ENCODE measurements at places on chromosomes 7 and 10.

DNA sequence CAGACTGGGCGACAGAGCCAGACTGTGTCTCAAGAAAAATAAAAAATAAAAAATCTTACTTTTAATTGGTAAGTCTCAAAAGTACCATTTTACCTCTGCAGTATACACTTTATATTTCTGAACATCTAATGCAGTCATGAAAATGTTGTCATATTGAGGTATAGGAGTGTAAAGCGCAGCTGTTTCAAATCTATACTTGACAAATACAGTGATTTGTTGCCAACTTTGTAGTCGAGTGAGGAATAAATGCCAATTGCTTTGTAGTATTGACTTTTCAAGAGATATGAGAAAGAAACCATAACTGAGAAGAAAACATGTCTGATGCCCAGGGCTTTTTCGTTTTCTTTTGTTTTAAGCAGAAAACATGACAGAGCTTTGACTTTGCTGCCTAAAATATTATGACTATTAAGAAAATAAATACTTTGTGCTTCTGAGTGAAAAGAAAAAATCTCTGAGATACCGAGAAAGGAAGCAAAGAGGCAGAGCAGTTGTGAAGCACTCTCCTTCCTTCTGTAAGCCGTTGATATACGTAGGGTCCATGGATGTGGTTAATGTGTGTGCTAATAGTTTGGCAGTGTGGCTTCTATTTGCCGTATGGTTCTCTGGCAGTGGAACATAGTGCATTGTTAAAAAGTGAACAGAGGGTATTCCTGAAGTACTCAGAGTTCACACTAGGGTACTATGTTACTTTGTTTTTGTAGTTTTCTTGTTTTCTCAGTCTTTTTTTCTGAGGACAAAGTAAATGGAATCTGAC, 38.2 kb downstream of the AVL9 start:
- DNase-seq = no peak

GRCh38 chr10:61684894-61685507, 22.3 kb downstream of the CABCOCO1 start:
- no peak for DNase-seq

DNA sequence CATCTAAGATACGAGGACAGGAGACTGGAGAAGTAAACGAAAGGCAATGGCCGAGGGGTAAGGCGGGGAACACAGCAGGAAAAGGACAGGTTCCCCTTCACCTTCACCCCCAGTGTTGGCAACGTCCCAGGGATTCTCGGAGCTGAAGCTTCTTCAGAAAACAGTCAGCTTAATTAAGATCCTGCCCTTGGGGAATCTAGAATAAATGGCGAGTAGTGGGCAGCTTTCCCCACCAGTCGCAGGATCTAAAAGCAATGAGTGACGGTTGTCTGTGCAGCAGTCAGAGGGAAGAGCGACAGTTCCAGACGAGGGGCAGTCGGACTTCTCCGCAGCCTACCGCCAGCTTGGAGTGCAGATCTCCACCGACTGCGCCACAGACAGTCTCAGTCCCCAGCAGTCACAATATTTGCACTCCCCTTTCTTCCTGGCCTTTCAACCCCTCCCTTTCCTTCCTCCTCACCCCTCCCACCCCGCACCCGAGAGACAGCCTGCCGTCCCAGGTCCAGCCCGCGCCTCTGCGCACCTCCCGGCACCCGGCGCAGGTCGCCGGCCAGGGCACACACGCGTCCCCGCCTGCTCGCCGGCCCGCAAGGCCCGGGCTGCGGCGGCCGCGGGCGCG, 10.9 kb upstream of the SP8 start:
- DNase-seq = no peak

GRCh38 chr10:125039354-125039769, 97.4 kb downstream of the ZRANB1 start:
- no peak for DNase-seq

DNA sequence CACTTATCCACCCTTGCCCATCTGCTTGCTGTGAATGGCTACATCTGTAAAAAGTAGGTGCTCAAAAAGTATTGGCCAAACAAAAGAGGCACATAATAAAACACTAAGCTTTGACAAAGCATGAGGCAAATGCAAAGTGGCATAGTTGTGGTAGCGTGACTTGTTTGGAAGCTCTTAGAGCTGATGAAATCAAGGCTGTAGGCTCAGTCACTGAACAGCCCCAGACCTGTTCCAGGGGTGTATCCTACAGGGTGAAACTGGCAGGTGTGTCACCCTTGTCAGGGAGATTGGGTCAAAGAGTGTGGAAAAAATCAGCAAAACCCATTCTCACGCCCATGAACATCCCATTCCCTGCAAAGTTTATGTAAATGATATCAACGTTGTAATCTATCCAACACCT, 427.4 kb downstream of the PLXNA4 start:
- no peak for DNase-seq

DNA sequence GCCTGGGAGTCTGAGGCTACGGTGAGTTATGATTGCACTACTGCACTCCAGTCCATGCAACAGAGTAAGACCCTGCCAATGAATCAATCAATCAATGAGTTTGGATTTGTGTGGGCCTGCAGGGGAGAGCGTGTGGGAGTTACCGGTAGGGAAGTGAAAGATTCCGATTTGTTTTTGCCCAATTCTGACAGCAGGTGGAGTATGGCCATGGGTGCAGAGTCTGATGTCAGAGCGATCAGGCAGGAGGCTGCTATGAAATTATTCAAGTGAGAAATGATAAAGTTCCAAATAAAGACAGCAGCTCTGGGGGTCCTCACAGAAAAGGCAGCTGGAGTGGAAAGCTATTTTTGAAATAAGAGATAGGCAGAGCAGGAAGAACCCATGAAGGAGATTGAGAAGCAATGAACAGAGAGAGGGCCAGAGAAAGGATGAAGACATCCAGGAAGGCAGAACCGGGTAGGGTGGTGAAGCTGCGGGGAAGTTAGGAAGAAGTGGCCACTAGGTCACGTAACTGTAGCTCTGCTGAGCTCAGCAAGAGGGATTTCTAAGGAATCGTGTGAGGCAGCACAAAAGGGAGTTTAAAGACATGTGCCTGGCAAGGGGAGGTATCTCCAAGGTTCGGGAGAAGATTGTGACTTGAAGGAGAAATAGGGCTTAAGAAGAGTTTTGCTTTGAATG, 93.7 kb upstream of the NMT2 start:
- DNase-seq = no peak

DNA sequence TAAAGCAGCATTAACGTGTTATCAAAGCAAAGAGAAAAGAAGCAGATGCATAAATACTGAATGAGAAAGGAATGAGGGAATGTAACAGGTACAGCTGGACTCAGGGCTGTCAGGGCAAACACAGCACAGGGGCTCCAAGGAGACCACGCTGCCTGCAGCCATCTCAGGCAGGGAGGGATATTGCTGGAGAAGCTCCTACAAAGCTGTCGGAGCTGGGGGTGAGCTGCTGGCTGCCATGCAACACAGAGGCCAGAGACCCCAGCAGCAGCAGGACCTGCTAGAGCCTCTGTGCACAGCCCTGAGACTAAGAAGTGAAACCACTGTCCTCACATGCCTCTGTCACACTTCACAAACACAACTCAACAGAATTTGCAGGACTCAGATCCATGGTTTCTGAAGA, 235.8 kb downstream of the DIP2C start:
- no peak for DNase-seq

- no peak for DNase-seq
Measured at GRCh38 chr7:142654398-142654797, 94.9 kb upstream of the PRSS1 start.

DNA sequence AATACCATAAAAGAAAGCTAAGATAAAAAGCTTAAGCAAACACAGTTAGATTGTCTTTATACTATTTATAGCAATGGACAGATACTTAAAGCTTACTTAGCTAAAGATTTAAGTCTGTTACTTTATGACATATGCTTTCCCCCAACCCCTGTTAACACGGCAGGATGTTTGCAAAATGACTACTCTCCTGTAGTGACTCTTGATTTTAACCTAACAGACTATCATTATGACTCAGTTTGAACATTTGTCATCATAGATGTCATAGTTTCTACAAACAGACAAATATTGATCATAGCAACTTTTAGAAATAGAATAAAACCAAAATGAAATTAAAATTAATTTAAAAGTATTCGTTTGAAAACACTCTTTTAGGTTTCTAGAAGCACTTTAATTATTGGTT, 7.8 kb upstream of the COMMD3 start:
- DNase-seq = peak; percentile 40

GRCh38 chr7:85114342-85114741, 72.5 kb downstream of the SEMA3D start:
- no peak for DNase-seq

- no peak for DNase-seq
Measured at GRCh38 chr10:117455346-117455745, 80.1 kb upstream of the PDZD8 start.

DNA sequence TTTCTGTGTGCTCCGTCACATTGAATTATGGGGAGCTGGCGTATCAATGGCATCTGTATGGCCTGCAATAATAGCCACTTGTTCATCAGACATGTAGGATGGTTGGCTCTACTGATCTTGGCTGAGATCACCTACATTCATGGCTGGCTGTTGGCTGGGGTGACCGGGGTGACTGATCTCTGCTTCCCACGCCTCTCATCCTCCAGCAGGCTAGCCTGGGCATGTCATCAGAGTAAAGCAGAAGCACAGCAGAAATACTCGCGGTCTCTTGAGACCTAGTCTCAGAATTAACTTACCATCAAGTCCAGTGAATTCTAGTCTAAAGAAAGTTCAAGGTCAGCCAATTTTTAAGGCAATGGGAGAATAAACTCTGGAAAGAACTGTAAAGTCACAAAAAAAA, 257.7 kb upstream of the GLI3 start:
- no peak for DNase-seq

DNA sequence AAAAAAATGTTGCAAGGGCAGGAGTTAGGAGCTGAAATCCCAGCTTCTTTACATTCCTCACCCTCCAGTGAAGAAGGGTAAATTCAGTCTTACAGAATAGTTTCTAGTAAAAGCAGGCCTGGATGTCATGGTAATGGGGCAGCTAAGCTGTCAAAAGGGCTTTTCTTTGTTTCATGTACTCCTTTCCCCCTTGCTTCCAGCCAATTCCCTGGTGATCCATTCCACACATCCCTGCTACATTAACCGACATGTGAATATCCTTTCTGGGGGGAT, 36.0 kb downstream of the RHEB start:
- DNase-seq = no peak

DNA sequence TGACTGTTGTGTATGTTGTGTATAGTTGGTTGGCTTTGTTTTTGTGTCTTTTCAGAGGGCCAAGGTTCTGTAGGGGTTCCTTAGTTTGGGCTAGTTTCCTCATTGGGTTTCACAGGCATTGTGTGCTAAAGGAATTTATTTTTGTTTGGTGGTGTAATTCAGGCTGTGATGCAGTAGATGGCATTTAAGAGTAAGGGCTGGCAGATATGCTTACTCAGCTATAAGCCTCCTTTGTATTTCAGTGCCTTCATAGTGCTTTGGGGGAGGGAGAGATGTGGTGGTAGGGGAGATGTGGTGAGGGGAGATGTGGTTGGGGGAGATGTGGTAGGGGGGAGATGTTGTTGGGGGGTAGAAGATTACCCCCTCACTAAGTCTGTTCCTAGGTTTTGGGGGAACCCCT, 91.7 kb downstream of the SLC25A40 start:
- no peak for DNase-seq

GRCh38 chr7:71459132-71459531, 327.2 kb downstream of the GALNT17 start:
- DNase-seq = no peak
